Activated T-helper 1 cell treated with anti-CD3 and anti-CD28 coated beads, Interleukin-12 subunit alpha, Interleukin-12 subunit beta, Interleukin-2, Interleukin-4 antibody, amounts not matched to agents 30 ng/mL and 10 ng/mL and 1 ng/mL, durations not matched to agents 14 hours and 24 hours and 36 hours (primary cell): ENCODE measurements at places on chromosomes 3 and 15. TPM values are rescaled to one million over a fixed set of nuclear protein-coding genes. Genes with fewer than 3 reads are reported as not detected.

Gene AMIGO3
- 0.39 TPM in 1 of 2 replicates, not detected in the other for total RNA-seq

Gene P2RY13
- not detected in 2 replicates for total RNA-seq

Gene IQGAP1
- total RNA-seq, result 144 and 149 TPM in 2 replicates

GRCh38 chr3:29696311-29696710 is 415.4 kb downstream of the RBMS3 start:
- H3K27me3 ChIP-seq, result peaks cover 12% of the 10 kb centered on the region
- no peak overlapping the region for H3K27ac ChIP-seq
- no peaks in the 10 kb centered on the region for H3K36me3 ChIP-seq
- no peak for DNase-seq

DNA sequence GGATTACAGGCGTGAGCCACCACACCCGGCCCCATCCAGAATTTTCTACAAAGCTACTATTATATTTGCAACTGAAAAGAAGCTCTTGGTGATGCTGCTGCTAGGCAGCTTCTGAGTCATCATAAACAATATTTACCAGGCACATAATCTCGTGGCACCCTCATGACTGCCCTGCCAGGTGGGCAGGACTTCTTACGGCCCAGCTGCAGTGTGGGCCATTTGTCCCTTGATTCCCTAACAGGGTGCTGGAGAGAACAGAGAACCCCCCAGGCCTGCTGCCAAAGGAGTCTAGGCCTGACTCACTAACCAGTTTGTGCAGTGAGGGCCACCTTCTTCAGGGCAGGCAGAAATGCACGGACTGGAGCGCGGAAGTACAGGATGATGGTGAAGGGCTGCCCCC is 4.9 kb downstream of the EPB42 start:
- no peaks in the 10 kb centered on the region for H3K36me3 ChIP-seq
- DNase-seq, result no peak
- no peak overlapping the region for H3K4me3 ChIP-seq
- no peak overlapping the region for H3K27ac ChIP-seq

GRCh38 chr3:47813551-47814177 is 10.7 kb downstream of the DHX30 start:
- H3K27me3 ChIP-seq, result no peaks in the 10 kb centered on the region
- no peak overlapping the region for H3K27ac ChIP-seq
- H3K4me1 ChIP-seq, result peaks cover 7% of the 10 kb centered on the region

DNA sequence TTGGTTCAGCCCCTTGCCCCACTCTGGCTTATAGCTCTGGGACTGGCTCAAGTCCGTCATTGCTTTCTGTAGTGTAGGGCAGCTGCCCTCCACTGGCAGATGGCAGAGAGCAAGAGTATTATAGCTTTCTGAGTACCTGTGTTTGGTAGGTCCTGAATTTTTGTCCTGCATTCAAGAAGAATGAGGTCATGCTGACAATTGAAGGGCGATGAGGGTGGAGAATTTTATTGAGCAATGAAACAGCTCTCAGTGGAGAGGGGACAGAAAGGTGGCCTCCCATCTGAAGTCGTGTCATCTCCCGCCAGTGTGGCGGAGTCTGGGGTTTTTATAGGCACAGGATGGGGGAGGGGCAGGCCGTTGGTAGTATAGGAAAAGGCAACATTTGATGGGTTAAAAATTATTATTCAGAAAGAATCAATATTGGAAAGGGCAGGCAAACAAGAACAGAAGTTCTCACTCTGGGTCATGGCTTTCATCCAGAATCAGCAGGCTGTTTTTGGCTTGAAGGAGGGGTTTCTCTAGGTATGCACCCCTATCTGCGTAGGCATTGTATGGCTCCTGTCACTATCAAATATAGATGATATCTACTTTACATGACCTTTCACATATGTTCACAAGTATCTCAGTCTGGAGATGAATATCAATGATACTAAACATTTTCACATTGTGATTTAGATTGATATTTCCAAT is 1239.7 kb upstream of the ALCAM start:
- DNase-seq, result no peak
- no peak overlapping the region for H3K27ac ChIP-seq
- H3K36me3 ChIP-seq, result no peaks in the 10 kb centered on the region
- H3K27me3 ChIP-seq, result no peaks in the 10 kb centered on the region

- DNase-seq, result no peak
These were observed 73.7 kb downstream of the CCNL1 start for GRCh38 chr3:157086060-157086750.
